Hippocampal formation (tissue), 2 donors: ENCODE measurements at places on chromosomes 3 and 15.

DNA sequence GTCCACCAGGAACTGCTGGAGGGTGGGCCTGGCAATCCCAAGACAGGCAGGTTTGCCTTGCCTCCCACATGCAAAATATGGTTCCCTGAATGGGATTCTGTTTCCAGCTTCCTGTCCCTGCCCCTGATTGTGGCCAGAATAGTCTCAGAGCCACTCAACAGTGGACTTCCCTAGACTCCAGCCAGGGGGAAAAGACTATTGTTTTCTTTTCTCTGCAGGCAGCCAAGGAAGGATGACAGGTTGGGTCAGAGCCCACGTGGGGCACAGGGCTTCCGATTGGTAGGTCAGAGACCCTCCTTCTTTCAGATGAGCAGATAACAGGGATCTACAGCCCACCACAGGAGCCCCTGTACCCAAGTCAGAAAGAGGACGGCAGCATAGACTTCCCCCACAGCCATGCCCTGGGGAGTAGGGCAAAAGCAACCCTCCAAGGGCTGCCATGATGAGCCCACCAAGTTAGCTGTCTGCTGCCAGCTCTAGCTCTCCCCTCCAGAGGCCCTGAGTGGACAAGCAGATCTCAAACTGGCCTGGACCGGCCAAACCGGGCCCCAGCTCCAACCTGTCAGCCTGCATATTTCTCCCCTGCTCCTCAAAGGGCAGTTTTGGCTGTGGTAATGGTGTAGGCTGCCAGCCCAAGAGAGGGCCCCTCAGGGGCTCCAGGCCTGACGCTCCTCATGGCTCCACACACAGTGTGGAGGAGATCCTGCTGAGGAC is 6.4 kb downstream of the TLR9 start:
- DNase-seq = no peak

DNA sequence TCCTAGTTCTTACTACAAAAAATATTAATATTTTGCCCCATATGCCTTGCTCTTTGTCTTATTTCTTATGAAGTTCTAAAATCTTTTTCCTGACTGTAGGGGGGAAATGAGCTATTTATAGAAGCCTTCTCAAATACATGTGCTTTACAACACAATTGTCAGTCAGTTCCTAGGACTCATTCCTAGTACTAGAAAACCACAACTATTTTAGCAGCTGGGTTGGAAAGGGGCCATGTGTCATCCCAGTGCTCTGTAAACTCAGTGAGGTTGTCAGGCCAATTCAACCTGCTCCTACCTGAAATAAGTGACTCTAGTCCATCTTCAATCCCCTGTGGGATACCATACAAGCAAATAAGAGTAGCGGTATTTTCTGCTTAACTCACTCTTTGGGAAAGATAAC is 153.8 kb downstream of the ULK4 start:
- no peak for DNase-seq

DNA sequence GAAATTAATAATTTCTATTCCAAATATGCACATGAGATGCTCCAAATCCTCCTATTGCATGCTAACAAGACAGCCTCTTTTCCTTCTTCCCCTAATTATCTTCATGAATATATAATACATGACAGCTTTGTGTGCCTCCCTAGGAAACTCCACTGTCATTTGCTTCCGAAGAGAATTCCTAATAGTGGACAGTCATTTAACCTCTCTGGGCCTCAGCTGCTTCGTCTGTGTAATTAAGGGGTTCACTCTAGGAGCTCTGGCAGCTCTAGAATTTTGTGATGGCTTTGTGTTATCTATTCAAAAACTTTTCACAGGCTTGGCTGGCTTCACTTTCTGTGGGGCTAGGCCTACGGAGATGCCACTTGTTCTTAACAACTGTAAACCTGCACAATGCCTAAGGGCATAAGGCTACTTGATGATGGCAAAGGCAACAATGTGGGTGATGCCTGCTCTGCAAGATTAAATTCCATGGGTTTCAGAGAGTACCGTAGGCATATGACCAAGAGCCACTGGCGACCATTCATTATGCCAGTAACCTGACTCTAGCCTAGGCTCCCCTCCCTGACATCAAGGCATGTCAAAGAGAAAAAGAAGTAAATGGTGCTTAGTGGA is 333.8 kb upstream of the UMPS start:
- DNase-seq = no peak

GRCh38 chr3:22419261-22419660 is 668.3 kb upstream of the ZNF385D start:
- DNase-seq = no peak

DNA sequence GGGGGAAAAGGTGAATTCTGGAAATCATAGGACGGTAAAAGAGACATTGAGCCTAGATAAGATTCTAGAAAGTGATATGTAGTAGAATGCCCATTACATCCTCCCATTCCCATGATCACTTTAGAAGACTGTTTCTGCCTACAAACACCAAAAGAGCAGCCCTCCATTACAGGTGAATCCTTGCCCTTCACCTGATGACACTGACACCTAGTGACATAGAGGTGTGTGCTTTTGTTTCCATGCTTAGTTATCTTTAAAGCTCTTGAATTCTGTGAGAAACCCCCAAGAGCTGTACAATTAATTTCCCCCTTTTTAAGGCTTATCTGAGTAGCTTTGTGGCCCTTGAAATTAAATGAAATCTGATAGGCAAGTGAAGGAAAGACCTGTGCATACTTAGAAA is 8.3 kb upstream of the BBX start:
- DNase-seq = no peak

- no peak for DNase-seq
Measured at GRCh38 chr3:30581982-30582381, 24.4 kb upstream of the TGFBR2 start.

DNA sequence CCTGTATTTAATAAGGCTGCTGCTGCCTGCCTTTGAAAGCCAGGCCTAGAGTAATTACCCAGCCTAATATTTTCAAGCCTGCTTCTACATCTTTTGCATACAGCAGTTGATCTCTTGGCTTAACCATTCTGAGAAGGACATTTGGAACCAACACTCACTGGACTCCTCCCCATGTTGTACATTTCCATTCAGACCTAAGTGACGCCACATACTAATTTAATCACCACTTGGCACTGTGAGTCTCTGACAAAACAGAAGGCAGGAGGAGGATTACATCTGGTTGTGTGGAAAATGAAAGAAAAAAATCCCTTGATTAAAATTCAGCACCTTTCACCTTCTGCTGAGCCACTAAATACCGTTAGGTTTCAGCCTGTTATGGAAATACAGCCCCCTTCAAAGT is 102.2 kb upstream of the ARRDC4 start:
- DNase-seq = no peak
